Esophagus muscularis mucosa (tissue), 4 donors: ENCODE measurements at places on chromosomes 4 and X. TPM values are rescaled to one million over a fixed set of nuclear protein-coding genes. Genes with fewer than 3 reads are reported as not detected.

ADAM29 gene
- total RNA-seq = not detected

CFP gene
- total RNA-seq = 16.1 TPM

SOX3 gene
- total RNA-seq = not detected

CLIC2 gene
- total RNA-seq = 13.3 TPM

AMMECR1 gene
- total RNA-seq = 2.5 TPM

GRCh38 chr4:10237131-10237530, 120.5 kb upstream of the WDR1 start:
- DNase-seq = no peak

DNA sequence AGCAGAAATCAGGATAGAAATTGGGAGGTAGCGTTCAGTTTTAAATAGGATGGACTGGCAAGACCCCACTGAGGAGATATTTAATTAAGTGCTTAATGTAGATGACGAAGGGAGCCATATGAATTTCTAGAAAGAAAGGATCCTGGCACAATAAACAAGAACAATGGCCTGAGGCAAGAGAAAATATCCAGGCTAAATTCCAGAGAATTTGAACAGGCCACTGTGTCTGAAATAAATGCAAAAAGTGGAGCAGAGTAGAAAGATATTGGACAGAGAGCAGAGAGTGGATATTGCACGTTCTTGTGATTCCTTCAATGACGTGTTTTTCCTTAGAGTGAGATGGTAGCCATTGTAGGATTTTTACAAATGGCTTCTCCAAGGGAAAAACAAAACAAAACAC, 1504.8 kb downstream of the C4orf33 start:
- no peak for DNase-seq

DNA sequence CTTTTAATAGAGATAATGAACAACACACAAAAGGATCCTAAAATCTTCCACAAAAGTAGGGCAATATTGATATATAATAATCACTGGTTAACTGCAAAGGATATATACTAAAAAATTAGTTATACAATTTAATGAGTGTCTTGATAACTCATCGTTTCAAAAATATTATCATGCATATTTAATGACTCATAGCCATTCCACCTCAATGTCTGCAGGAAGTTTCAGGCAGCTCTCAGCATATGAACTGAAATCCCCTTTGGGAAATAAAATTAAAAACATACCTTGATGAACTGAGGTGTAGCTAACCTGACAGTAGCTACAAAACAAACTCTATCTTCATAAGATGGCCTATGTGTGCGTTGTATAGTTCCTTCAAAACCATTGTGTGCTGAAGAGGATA, 62.9 kb downstream of the TMEM165 start:
- no peak for DNase-seq
